ENCODE measurements at places on chromosomes 16 and 17.

- no peak for DNase-seq
Observed at GRCh38 chr17:37710344-37710886, 34.4 kb downstream of the HNF1B start.

- no peak for DNase-seq
Observed at GRCh38 chr17:83194761-83195329, 115.4 kb downstream of the METRNL start.

- DNase-seq: no peak
Observed at GRCh38 chr16:14181371-14182050, 110.4 kb downstream of the MRTFB start.

GRCh38 chr16:89658221-89658879 lies 714 bp downstream of the SPATA33 start:
- no peak for DNase-seq

- peak; percentile 30 for DNase-seq
Observed at GRCh38 chr17:50919321-50920040, 53.3 kb upstream of the TOB1 start.

GRCh38 chr17:55770196-55770870 lies 19.5 kb downstream of the PCTP start:
- DNase-seq: no peak

DNA sequence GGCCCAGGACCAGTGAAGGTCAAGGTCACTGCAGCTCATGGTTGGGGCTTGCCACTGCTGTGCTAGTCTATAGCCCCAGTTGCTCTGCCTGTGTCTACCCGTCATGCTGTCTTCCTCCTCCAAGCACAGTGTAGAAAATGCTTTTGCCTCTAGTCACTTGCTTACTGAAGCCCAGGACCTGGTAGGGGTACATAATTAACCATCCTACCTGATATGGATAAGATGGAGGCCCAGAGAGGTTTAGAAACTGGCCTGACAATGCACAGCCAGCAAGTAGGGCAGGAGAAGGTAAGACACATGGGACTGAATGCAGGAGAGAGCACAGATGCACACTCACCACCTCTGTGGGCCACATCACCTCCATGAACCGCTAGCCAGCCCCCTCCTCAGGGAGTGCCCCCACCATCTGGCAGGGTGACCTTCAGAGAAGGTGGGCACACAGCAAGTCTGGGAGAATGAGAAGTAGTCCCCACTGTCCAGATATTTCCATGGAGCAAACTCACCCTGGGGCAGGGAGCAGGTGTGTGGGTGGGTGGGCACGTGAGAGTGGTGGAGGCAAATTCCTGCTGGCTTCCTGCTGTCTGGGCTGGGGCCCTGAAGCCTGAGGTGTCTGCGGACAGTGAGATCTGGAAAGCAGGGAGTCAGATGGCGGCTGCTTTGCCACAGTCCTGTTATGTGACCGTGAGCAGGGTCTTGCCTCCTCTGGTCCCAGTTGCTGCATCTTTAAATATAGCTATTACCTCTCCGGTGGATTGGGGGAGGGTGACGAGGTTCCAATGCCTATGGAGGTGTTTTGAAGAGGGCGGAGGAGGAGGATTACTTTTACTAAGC lies 1.0 kb downstream of the CX3CL1 start:
- DNase-seq: no peak

GRCh38 chr17:64369007-64369893 lies 21.4 kb downstream of the PECAM1 start:
- no peak for DNase-seq

DNA sequence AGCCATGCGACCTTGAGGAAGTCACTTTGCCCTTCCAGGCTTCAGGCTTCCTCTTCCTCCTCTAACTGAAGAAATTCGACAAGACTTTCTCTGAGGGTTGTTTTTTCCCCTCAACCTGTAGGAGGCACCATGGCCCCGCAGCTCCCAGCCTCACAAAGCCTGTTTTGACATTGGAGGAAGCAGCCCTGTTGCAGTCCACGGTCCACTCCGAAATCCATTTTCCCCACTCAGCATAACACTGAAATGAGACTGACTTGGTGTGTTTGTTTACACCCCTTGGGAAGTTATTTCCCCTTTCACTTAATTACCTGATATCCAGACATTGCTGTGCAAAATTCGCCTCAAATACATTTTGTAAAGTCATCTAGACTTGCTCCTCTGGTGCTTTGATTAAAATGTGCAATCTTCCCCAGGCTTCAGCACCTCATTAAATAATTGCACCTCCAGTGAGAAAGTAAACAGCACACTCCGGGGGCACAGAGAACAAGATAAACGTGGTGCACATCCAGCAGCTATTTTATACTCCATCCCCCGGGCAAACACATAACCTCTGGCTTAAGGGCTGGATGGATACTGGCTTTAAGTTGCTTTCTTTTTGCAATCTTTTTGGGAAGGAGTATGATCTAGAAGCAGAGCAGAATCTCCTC lies 41.4 kb upstream of the PIRT start:
- DNase-seq: no peak

- DNase-seq: no peak
Observed at GRCh38 chr17:29045026-29045425, 2.1 kb downstream of the PIPOX start.

GRCh38 chr17:20084621-20085282 lies 75.6 kb downstream of the SPECC1 start:
- no peak for DNase-seq

DNA sequence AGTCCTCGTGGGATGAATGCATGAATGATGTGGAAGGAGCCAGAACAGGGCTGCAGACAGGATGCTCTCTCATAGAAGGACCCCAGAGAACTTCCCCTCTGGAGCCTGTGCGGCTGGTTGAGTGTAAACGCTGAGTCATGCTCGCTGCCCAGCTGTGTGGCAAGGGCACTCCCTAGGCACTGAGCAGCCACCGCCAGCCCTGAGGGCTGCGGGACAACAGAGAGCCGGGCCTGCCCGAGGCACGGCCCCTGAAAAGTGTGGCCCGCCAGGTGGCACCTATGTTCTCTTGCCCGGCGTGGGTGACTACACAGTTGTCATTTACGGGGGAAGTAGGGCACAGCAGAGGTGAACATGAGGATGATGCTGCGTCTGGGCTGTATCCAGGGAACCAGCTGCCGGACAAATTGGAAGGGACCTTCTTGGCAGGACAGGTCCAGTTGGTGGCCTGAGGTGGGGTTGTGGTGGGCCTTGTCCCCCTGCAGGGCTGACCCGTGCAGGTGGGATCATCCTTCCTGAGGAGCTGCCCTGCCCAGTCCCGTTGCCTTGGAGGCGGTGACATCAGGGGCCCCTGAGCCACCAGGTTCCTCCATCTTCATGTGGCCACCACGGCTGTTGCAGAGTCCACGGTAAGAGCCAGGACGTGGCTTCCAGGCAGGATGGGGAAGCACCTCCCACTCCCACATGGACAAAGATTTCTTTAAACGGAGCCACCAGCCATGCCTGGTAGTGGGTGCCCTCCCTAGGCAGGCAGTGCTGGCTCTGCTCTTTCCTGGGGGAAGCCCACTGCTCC lies 94.8 kb upstream of the CBX4 start:
- DNase-seq: no peak

GRCh38 chr17:44942456-44942855 lies 5.1 kb downstream of the KIF18B start:
- no peak for DNase-seq

DNA sequence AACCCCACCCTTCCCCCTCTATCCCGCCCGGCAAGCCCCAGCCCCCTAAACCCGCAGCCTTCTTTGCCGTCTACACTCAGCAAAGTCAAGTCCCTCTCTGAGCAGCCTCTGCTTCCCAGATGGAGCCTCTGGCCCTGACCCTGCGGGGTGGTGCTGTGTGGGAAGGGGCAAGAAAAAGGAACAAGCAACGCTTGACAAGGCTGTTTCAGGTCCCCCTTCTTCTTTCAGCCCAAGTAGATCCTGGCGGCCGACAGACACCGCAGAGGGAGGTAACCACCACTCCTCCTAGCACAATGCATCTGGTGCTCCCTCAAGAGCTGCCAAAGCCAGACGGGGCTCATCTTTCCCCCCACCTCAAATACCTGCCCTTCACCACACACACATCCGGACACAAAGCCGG lies 178.3 kb downstream of the ENGASE start:
- no peak for DNase-seq

DNA sequence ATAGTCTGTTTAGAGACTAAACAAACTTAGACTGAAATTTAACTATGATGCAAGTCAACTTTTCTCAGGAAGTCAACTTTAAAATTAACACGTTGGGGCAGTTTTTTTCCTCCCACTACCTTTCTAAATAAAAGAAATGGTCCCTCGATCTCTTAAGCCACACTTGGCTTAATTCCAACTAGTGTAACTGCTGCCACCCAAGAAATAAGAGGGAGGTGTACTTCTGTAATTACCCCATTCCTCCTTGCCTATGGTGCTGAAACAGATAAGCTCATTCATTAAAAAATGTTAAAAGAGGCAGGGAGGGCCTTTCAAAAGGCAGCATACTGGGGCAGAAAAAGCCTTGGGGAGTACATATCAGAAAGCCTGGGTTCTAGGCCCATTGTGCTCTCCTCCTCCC lies 59.8 kb downstream of the NCOR1 start:
- DNase-seq: no peak

DNA sequence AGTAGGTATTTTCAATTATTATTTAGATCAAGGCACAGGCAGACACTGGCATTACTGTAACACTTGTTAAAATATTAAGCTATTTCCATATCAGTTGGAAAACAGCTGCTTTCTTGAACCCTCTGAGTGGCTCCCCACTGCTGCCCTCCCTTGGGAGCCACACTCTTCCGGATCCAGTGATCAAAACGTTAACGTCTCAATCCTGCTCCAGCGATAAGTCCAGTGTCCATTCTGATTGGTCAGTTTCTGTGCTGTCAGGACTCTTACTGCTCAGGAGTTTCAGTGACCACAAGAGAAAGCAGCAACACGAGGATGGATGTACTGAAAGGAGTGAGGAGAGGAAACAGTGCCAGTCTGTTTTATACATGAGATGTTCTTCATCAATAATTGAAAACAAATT lies 13.8 kb upstream of the ZKSCAN2 start:
- no peak for DNase-seq

DNA sequence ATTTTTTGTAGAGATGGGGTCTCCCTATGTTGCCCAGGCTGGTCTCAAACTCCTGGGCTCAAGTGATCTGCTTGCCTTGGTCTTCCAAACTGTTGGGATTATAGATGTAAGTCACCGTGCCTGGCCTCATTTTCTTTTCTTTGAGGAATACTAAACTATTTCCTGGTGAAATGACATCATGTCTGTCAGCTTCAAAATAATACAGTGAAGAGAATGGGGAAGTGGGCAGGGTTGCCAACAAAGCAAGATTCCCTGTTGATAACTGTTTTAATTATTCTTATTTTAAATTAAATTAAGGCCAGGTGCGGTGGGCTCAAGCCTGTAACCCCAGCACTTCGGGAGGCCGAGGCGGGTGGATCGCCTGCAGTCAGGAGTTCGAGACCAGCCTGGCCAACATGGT lies 21.1 kb downstream of the PIPOX start:
- no peak for DNase-seq

GRCh38 chr17:35548978-35549377 lies 11.5 kb upstream of the SLFN12L start:
- no peak for DNase-seq

GRCh38 chr16:13866073-13866472 lies 53.9 kb upstream of the ERCC4 start:
- DNase-seq: no peak

- no peak for DNase-seq
Observed at GRCh38 chr17:82849076-82849945, 9.5 kb upstream of the ZNF750 start.

GRCh38 chr17:80758481-80759376 lies 214.1 kb downstream of the RPTOR start:
- no peak for DNase-seq

GRCh38 chr17:43898446-43898845 lies 8.9 kb downstream of the MPP2 start:
- DNase-seq: no peak

DNA sequence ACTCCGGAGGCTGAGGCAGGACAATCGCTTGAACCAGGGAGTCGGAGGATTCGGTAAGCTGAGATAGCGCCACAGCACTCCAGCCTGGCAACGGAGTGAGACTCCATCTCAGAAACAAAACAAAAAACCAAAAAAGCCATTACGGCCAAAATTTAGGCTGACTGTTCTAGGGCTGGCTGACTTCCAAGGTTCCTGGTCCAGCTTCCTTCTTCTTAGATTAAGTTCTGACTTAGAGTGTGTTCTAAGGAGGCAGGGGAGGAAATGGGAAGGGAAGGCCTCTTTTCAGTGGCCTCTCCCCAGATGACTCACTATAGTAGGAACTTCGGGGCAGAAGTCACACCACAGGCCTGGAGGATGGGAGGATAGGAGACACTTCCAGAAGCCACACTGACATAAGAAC lies 27.7 kb upstream of the CLEC18B start:
- DNase-seq: no peak

DNA sequence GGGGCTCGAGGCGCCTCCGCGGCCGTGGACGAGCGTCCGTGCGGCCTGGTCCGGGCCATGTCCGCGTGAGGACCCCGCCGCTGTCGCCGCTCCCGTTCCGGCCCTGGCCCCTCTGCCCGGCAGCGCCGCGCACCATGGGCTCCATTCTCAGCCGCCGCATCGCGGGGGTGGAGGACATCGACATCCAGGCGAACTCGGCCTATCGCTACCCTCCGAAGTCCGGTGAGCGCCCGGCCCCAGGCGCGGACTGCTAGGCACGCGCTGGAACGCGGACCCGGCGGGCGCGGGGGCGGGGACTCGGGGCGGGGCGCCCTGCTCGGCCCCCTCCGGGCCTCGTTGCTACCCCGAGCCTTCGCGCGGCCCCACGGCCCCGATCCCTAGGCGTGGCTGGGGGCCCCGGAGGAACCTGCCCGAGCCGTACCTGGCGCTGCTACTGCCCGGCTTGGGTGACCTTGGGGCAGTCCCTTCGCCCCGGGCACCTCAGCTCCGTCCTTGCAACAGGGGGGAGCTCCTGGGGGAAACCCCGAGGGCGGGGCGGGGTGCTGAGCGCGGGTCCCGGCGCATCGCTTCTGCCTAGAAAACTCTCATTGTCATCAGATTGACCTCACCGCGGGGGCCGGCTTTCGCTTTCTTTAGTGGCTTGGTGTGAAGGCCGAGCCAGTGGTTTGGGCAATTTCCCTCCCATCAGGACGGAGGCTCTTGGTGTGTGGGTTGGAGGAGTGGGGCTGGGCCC lies 367 bp downstream of the MGRN1 start:
- DNase-seq: no peak

DNA sequence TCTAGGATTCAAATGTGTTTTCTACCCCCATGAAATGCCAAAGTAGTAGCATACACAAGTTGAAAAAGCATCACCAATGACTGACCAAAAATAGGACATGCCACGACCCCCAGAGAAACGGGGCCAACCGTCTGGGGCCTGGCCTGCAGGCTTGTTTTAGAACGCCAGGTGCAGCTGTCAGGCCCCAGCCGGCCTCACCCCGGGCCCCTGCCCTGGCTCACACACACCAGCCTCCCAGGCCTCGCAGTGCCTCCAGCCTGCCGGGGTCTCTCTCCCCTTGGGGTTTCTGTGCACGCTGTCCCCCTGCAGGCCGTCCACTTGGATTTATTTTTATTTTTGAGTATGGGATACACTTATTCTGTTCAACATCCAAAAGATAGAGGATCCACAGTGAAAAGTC lies 7.9 kb downstream of the KATNB1 start:
- DNase-seq: no peak

- no peak for DNase-seq
Observed at GRCh38 chr16:24955975-24956731, 59.0 kb downstream of the ARHGAP17 start.

Measured in esophagus squamous epithelium (tissue), 5 donors.